ENCODE measurements at places on chromosomes 4 and X. TPM values are rescaled to one million over a fixed set of nuclear protein-coding genes. Genes with fewer than 3 reads are reported as not detected.

RBM3 gene
- total RNA-seq: 285 TPM

SLC9B1 gene
- total RNA-seq: 0.21 TPM

ADGRG4 gene
- total RNA-seq: not detected

CXorf66 gene
- not detected for total RNA-seq

KLB gene
- total RNA-seq: 0.21 TPM

SPP1 gene
- 160 TPM for total RNA-seq

CEP135 gene
- 6.7 TPM for total RNA-seq

CPEB2 gene
- 13.4 TPM for total RNA-seq

GAGE13 gene
- not detected for total RNA-seq

GRCh38 chr4:3269991-3270611, 21.1 kb downstream of the MSANTD1 start:
- DNase-seq: no peak

GRCh38 chr4:98570151-98570797, 88.1 kb downstream of the TSPAN5 start:
- DNase-seq: no peak

DNA sequence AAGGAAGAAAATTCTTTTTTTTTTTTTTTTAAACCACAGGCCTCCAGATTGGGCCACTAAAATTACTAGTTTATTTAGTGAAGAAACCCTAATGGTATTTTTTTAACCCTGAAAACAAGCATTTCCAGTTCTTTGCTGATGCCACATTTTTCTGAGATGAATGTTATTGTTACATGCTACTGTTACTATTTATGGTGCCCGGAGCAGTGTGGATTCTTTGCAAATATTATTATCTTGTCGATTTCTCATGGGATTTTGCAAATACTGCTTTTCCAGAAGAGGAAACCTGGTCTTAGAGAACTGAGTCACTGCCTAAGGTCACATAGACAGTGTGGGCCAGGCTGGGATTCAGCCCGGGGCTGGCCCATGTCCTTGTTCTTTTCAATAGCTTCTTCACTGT, 8.7 kb upstream of the ALAS2 start:
- DNase-seq: no peak

DNA sequence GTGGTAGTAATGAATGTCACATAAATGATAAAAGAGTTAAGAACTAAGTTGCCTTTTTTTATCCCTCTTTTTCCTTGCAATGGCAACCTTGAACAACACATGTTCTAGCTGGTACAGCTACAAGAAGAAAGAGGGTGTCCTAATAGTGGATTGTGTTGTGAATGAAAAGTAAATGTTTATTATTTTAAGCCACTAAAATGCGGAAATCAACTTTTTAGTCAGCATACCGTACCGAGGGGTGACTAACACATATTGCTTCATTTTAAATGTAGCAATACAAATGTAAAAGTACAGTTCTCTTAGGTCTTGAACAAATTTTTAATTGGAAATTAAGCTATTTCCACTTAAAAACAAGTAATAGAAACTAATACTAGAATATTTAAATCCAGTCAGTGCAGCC, 17.7 kb upstream of the AP1AR start:
- no peak for DNase-seq

GRCh38 chrX:2594491-2594890, 93.7 kb upstream of the DHRSX start:
- no peak for DNase-seq

DNA sequence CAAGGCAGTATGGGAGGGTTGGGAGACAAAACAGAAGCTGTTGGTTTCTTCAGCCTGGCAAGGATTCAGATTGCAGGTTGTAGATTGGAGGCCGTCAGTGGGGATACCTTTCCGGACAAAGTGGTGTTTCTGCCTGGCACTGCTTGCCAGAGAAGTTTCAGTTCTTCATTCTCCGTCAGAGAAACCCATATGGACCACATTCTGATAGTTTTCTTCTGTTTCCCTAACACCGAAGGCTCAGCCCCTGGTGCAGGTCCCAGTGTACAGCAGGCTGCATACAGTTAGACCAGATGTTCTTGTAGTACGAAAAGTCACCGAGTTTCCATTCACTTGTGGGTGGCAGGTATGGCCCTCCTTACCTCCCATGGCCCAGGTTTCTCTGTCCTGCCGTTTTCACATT, 107.3 kb downstream of the PTTG2 start:
- no peak for DNase-seq

GRCh38 chrX:40061871-40062524, 35.8 kb downstream of the BCOR start:
- no peak for DNase-seq

GRCh38 chr4:660401-660800, 13.7 kb downstream of the ATP5ME start:
- DNase-seq: no peak

- DNase-seq: no peak
These were observed 66.9 kb upstream of the PROM1 start for GRCh38 chr4:16150716-16151115.

DNA sequence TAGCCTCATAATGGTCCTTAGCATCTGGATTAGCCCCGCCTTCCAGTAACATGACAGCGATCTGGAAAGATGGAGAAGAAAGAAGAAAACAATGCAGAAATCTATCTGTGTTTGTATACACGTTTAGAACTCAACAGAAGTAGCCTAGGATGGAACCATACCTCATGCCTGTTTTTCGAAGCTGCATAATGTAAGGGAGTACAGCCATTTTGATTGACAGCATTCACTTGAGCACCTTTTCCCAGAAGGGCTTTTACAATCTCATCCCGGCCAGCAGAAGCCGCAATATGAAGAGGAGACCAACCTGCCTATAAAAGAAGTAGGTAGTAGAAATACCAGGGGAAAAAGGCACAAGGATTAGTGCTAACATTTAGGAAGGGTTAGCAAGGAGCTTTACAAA, 3.5 kb downstream of the PSMD10 start:
- DNase-seq: no peak

- DNase-seq: no peak
These were observed 292.3 kb downstream of the ANKRD50 start for GRCh38 chr4:124420166-124420695.

DNA sequence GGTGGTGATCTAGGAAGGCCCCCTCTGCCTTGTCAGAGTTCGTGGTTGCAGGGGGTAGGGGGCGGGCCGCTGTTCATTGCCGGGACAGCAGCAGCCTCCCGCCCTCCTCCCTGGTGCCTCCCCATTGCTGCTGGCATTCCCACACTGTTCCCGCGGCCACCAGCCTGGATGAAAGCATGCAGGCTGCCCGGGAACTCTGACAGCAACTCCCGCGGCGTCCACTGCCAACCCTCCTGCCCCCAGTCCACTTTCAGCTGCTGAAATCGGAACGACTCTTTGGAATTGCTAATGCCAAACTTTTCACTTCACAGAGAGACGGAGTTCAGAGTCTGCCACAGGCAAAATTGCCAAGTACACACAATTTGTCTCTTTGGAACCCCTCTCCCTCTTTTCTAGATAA, 121.9 kb downstream of the BEND2 start:
- DNase-seq: no peak

GRCh38 chr4:123265443-123265842, 131.2 kb upstream of the SPRY1 start:
- DNase-seq: no peak

DNA sequence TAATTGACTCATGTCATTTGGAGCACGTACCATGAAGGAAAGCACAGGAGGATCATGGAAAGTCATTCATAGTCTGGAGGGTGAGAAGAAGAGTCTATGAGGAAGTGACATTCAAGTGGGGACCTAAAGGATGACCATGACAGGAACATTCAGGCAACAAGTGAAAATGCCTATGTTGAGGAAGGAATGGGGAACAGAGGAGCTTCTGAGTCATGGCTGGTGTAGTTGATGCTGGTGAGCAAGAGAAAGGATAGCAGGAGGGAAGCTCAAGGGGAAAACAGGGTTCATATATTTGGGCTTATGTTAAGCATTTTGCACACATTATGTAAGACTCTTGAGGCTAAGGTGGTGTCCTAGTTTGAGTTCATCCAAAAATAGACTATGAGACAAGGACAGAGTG, 318.6 kb downstream of the HNRNPD start:
- no peak for DNase-seq

DNA sequence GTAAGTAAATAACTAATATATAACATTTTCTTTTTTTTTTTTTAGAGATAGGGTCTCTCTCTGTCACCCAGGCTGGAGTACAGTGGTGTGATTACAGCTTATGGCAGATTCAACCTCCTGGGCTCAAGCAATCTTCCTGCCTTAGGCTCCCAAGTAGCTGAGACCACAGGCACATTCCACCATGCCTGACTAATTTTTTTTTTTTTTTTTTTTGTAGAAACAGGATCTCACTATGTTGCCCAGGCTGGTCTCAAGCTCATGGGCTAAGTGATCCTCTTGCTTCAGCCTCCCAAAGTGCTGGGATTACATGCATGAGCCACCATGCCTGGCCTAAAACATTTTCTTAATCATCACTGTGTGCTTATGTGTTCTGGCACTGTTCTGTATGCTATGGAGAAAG, 32.8 kb downstream of the MGARP start:
- no peak for DNase-seq

- DNase-seq: no peak
These were observed 37.0 kb downstream of the NOP14 start for GRCh38 chr4:2925931-2926860.

DNA sequence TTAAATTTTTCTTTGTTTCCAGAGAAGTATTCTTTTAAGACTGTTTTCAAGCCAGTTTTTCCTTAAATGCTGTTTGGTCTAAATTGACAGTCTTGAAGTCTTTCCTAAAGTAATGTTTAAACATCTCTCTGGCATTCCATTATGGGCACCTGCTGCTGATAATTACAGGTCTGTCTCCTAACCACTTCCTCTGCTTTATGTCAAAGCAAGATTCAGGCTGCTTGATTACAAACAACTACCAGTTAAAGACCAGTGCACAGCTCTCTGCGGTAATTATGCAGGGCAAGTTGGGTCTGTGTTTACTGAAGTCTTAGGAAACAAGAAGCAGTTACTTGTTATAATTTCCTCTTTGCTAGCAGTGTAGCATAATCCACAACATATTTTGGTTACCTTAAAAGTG, 17.6 kb downstream of the UNC5C start:
- no peak for DNase-seq

- DNase-seq: no peak
These were observed 22.5 kb downstream of the MID1 start for GRCh38 chrX:10597871-10598270.

- DNase-seq: peak; percentile 79
These were observed 131.9 kb downstream of the FHIP1A start for GRCh38 chr4:151540728-151541388.

DNA sequence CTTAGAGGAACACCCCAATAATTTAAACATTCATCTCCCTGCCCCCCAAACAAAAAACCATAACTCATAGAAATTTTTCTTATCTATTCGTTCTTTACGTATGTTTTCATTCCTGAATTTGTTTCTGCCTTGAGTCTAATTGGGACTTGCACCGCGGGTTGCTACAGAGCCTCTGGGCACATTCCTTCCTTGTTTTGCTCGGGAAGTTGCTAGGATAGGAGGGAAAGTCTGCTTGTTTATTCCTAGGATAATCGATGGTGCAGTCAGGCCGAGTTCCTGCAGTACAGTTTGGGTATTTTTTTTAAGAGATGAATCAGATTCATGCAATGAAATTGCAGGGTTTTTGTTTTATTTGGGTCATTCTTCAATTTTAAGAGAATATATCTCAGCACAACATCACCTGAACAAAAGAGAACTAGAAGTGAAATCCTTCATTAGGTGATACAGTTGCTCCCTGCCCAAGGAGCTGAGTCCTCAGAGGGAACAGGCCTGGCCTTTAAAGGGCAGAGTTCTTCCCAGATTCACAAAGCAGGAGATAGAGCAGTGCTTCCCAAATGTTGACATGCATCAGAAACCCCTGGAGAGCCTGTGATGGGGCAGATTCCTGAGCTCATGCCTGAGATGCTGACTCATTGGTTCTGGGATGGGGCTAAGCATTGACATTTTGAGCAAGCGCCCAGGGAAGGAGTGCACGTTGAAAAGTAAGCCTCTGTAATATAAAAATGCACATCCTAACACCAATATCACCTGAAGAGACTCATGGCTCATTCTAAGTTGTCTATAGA, 114.9 kb upstream of the FAM9B start:
- DNase-seq: no peak

DNA sequence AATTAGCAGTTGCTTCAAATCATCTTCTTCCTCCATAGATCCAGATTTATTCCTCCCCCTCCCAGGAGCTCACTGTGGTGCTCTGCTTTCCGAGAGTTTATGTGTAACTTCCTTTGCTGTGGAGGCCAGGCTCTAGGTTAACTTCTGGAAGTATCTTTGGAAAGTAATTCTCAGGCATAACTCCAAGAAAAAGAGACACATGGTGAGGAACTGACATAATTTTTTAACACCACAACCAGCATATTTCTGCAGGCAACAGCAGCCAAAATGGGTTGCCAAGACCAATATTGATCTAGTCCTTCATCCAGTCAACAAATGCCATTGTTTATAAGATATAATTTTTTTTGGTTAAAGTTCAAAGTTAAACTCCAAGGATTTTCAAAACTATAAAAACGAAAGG, 114.5 kb upstream of the RBPJ start:
- DNase-seq: no peak

- DNase-seq: no peak
These were observed 34.5 kb upstream of the HGFAC start for GRCh38 chr4:3407171-3407771.

DNA sequence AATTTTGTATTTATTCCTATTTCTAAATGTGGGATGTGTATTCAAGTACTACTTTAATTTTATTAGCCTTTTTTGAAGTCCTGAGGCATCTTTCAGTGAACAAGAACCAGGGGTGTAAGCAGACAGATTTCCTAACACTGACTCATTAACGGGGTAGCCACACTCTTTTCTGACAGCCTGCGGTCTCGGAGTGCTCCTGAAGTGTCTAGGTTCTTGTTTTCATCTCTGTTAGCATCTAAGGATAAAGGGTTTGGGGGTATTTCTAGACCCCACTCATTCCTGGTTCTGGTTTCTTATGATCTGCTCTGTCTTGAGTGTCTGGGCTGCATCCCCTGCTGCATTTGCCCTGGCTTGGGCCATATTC, 71.9 kb downstream of the GC start:
- no peak for DNase-seq

DNA sequence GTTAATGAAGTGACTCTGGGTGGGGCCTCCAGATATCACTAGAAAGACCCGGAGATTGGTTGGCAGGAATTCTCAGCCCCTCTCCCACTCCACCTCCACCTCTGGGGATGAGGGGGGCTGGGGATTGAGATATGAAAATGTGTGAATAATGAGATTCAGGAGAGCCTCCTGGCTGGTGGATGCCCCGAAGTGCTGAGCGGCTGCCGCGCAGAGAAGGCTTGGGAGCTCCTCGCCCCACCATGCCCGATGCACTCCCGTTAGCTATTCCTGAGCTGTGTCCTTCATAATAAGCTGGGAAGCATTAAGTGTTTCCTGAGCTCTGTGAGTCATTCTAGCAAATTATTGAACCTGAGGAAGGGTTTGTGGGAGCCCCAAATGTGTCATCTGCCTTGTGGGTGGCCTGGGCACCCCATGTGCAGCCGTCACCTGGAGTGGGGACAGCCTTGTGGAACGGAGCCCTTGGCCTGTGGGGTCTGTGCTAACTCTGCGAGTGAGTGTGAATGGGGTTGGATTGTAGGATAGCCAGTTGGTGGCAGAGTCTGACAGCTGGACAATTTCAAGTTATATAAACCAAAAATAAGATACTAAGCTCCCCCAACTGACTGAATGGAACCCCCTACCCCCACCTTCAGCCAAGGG, 4.4 kb upstream of the MAEA start:
- DNase-seq: no peak

Measured in kidney epithelial cell (primary cell).